Effector CD4-positive, alpha-beta T cell (primary cell): ENCODE measurements at places on chromosomes 1 and 21.

GRCh38 chr1:89965193-89965768 is 29.6 kb upstream of the ZNF326 start:
- DNase-seq = no peak

- no peak for DNase-seq
Measured at GRCh38 chr1:18554597-18554996, 73.9 kb downstream of the KLHDC7A start.

DNA sequence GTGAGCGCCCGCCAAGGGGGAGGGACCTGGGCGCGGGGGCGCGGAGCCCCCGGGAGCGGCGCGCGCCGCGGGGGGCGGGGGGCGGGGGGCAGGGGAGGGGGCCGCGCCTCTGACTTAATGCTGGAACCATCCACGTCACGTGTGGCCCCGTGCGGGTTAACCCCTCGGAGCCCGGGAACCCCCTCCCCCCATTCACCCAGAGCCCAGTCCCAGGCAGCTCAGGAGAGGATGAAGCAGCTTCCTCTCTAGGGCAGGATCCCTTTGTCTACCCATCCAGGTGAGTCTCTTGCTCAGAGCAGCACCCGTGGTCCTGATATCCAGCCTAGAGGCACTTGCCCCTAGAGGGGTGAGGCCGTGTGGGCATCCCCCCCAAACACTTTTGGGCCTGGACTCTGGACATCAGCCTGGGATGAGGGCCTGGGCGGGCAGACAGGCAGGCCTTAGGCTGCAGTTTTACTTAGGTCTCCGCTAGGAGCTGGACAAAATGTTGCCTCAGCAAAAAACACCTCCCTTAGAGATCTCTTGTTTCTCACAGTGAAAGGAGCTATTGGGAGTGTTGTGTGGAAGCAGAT is at the start of gene ALX3:
ALX3 (minus strand) TSS at position 2 of the 572 bp plus-strand sequence. CDS start 60 bp downstream, outside the sequence.
- no peak for DNase-seq

DNA sequence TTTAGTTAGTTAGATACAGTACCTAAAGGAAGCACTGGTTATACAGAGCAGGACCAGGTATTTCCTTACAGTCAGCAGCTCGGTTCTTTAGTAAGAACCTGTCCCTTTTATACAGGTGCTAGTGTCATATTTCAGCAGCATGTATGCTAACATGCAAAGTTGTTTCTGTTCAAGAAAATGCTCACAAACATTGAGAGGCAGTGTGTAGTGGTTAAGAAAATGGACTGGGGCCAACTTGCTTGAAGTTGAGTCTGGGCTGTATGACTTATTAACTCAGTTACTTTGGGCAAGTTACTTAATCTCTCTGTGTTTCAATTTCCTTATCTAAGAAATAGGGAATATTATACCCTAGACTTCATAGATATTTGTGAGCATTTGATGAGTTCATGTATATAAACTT is 31.1 kb downstream of the AK4 start:
- no peak for DNase-seq

DNA sequence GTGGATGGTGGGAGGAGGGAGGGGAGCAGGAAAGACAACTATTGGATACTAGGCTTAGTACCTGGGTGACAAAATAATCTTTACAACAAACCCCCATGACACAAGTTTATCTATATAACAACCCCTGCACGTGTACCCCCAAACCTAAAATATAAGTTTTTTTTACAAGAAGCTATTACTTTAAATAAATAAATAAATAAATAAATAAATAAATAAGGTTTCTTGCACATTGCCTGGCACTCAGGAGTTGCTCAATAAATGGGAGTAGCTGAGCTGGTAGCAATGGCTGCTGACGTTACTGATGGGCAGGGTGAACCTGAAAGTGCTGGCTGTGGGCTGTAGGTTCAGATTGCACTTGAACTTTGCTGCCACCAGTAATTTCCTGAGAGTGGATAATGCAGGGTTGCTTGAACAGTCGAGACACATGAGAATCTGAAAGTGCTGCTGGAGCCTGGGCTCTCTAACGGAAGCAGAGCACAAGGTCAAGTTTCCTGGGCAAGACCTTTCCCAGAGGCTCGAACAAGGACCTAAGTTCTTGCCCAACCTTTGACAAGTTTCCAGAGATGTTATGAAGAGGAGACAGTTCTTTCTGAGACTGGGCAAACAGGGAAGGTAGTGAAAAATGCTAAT is 14.8 kb upstream of the KCNE2 start:
- DNase-seq = no peak

DNA sequence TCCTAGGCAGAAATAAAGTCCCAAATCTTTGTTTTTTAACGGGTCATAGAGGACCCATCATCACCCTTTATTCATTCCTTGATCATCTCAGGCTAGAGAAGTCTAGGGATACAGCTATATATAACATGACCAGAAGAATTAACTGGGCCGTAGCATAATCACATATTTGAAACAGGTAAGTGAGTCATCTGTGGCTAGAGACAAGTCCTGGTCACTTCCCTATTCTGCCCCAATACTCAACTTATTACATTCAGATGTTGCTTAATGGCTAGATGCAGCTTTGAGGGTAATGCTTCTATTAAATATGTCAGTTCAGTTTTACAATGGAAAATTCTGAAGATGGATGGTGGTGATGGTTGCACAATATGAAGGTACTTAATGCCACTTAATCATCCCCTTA is 47.0 kb downstream of the EXO1 start:
- no peak for DNase-seq

DNA sequence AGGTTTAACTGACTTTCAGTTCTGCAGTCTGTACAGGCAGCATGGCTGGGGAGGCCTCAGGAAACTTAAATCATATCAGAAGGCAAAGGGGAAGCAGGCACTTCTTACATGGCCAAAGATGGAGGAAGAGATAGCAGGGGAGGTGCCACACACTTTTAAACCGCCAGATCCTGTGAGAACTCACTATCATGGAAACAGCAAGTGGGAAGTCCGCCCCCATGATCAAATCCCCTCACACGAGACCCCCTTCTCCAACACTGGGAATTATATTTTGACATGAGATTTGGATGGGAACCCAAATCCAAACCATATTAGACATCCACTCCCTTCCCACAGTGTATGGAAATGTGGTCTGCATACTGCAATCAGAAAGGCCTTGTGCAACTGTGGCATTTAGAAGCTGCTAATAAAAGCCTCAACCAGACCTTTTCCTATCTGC is 148.2 kb downstream of the FCRL5 start:
- no peak for DNase-seq

DNA sequence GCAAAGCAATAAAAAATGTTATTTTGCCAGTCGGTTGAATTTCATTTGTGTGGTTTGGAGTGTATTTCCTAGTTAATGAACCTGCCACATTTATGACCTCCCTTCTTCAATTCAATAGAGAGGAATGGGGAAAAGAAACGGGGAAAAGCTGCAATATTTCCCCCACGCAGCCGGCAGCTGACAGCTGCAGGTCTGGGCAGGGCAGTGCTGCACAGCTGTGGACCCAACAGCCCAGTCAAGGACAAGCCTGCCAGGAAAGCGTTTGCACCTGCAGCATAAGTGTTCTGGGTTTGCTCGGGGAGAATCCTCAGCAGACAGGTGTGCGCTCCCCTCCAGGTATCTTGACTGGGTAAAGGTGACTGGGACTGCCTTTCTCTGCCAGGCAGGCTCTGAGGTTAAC is 53.4 kb downstream of the FBXO2 start:
- no peak for DNase-seq

DNA sequence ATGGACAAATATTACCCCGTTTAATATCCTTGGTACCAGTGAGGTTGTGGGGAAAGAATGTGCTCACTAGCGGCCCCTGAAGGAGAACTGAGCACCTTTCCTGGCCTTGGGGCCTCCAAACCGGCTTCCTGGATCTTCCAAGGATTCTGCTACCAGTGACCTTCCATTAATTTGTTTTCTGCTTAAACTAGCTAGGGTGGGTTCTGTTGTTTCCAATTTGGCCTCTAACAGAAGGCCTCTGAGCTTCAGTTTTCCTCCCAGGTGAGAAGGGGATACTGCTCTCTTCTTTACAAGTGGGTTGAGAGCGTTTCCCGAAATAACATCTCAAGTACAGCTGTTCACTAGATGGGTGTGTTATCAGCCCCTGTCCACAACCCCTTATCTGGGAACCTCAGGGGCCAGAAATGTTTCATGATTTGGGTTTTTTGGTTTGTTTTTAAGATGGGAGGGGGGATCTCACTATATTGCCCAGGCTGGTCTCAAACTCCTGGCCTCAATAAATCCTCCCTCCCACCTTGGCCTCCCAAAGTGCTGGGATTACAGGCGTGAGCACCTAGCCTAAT is 16.9 kb upstream of the IFNGR2 start:
- DNase-seq = no peak

GRCh38 chr1:186463511-186463910 is 2.6 kb upstream of the PDC start:
- DNase-seq = no peak

DNA sequence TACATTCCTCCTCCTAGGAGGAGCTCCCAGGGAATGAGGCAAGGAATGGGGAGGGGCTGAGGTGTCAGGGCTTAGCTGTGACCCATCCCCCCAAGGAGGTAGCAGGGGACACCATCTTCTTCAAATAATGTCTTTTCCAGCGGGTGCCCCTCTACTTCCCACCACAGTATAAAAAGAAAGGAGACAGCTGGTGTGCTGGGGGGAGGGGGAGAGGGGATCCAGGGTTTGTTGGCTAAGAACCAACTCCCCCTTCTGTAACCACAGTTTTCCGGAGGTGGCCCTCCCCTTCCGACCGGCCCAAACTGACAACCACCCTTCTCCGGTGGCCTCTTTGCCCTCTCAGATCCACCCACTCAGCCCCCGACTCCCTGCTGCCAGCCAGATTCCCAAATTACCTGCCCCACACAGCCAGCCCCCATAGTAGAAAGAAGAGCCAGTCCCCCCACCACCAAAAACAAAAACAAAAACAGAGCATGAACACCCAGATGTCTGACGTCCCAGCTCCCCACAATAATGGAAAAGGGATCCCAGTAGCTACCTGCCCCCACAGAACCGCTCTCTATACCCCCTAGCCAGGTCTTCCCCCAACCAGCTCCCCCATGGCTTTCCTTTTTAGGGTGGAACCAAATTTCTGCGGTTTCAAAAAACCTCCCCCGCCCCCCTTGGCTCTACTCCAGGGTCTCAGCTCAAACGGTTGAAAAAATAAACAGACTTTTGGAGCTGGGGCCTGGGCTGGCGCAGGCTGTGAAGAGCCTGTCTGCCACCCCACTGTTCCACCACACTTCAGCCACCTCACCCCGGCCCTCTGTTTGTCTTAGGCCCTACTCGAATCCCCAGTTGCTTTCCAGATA is 2.1 kb downstream of the ARHGEF2 start:
- DNase-seq = peak; percentile 60

- peak; percentile 19 for DNase-seq
Measured at GRCh38 chr1:31723828-31724359, 20.1 kb upstream of the COL16A1 start.

DNA sequence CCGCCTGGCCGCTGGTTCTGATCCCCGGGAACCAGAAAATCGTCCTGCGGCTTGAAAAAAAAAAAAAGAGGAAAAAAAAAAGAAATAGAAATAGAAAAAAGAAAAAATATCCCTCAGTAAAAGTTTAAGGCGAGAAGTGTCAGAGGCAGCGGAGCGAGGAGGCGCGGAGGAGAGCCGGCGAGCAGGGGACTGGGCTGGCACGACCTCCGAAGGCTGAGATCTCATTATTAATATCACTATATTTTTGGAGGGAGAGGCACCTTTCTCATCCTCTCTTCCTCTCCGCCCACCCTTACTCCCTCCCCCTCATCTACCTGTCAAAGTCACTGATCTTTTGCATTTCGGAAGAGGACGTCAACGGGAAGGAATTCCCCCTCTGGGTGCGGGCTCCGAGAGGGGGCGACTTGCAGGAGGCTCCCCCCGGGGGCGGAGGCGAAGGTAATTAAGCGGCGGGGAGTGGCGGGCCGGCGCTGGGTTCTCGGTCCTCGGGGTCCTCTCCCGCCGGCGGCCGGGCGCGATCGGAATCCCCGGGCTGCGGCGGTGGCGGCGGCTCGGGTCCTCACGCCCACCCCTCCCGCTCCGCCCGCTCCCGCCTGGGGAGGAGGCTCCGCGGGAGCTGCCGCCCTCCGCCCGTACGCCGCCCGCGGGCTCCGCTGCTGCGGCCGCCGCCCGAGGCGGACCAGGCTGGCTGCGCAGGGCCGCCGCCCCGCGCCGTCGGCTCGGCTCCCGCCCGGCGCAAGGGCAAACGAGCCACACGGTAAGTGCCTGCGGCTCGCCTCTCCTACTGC is at the start of gene NTNG1:
NTNG1 (plus strand) TSS at position 337 of the 788 bp plus-strand sequence.
- DNase-seq = no peak

DNA sequence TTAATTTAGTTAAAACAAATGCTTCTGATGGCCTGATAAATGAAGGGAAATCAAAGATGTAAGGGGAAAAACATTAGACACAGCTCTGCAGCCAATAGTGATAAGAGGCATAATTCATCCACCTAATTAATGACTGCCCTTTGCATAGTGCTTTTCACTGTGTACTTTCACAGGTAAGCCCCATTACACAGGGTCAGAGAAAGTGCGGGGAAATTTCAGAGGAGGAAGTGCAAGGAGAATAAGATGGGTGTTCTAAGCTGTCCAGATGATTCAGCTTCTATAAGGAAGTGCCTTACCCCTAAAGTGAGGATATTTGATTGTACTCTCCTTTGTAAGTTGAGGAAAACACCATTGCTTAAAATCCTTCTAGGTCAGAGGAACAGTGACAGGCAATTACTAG is 88.0 kb downstream of the NR5A2 start:
- no peak for DNase-seq

- DNase-seq = no peak
Measured at GRCh38 chr1:27394282-27394658, 1.8 kb downstream of the GPR3 start.

DNA sequence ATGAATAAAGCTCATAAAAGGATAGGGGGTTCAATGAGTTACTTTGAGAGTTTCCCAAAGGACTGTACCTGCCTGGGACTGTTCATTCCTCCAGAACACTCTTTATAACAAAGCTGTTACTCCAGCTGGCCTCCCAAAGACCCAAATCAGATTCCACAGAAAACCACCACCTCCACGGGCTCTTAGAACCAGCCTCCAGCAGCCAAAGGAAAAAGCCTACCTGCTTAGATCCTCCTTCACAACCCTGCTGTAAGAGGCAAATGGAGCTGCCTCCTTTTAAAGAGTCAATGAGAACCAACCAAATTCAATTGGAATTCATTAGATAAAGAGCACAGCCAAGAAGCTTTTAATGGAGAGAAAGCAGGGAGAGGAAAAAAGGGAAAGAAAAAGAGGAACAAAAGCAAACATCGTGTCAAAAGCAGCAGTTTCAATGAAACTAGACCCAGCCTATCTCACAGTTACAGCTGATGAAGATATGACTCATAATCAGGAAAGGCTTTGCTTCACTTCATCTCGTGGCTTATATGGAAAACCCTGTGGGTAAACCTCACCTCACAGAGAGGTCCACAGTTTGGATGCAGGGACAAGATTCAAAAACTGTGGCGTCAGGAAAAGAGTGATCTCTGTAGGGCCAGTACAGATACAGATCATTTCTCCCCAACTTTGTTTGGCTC is 27.8 kb upstream of the FMO4 start:
- DNase-seq = no peak

GRCh38 chr1:238681021-238681420 is 705.3 kb upstream of the CHRM3 start:
- DNase-seq = no peak

GRCh38 chr1:235098991-235099390 is 29.6 kb downstream of the TOMM20 start:
- no peak for DNase-seq

- DNase-seq = no peak
Measured at GRCh38 chr1:177384461-177384860, 213.7 kb downstream of the BRINP2 start.

- DNase-seq = no peak
Measured at GRCh38 chr1:153428791-153429190, 12.5 kb downstream of the S100A7A start.

GRCh38 chr1:168811176-168811575 is 82.2 kb upstream of the DPT start:
- DNase-seq = no peak

GRCh38 chr1:27868932-27869718 is 3.2 kb upstream of the THEMIS2 start:
- DNase-seq = peak; percentile 53
